ENCODE measurements at places on chromosomes 6 and 20.

- no peak for DNase-seq
Measured at GRCh38 chr6:52000064-52000463, 87.3 kb downstream of the PKHD1 start.

DNA sequence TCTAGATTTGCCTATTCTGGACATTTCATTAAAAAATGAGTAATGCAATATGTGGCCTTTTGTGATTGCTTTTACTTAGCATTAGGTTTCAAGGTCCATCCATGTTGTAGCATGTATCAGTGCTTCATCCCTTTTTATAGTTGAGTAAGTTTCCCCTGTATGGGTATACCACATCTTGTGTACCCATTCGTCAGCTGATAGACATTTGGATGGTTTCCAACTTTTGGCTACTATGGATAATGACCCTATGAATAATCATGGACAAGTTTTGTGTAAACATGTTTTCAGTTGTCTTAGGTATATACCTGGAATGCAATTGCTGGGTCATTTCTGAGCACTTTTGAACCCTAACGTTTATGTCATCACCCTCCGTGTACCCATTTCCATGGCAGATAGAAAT lies 15.4 kb downstream of the METTL24 start:
- no peak for DNase-seq

GRCh38 chr6:64062960-64063683 lies 427.5 kb downstream of the PHF3 start:
- no peak for DNase-seq

- DNase-seq, result no peak
Measured at GRCh38 chr6:169224185-169224695, 29.4 kb downstream of the THBS2 start.

GRCh38 chr6:15592610-15593009 lies 70.2 kb downstream of the DTNBP1 start:
- DNase-seq, result no peak

DNA sequence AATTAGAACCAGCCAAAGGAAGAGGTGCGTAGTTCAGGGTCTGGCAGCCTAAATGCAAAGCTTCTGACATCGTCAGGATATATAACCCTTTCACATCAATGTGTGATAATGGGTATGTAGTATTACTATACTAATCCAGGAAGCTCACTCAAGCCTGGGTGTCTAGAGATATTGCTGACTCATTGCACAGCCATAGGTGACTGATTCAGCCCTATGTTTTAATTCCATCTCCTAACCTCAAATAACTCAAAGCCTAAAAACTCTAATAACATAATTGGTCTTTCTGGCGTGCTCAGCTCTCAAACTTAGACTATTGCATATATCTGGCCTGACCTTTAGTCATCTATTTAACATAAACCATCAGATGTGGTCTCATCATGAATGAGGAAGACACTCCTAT lies 658.4 kb downstream of the TBC1D32 start:
- no peak for DNase-seq

All from stimulated activated CD4-positive, alpha-beta T cell treated with anti-CD3 and anti-CD28 coated beads, Interleukin-4, amount 100 ng/mL, for 1 hour (primary cell).